ENCODE measurements at places on chromosomes 11 and 22. TPM values are rescaled to one million over a fixed set of nuclear protein-coding genes. Genes with fewer than 3 reads are reported as not detected.

The MED19 gene
- total RNA-seq: 11.9 TPM

- peaks cover 3% of the 10 kb centered on the region for H3K36me3 ChIP-seq
- H3K4me3 ChIP-seq: peak overlapping the region; percentile 82
- H3K4me1 ChIP-seq: peaks cover 37% of the 10 kb centered on the region
- DNase-seq: no peak
- H3K27ac ChIP-seq: peak overlapping the region; percentile 97
Observed at GRCh38 chr11:47216121-47216798, 1.5 kb downstream of the DDB2 start.

DNA sequence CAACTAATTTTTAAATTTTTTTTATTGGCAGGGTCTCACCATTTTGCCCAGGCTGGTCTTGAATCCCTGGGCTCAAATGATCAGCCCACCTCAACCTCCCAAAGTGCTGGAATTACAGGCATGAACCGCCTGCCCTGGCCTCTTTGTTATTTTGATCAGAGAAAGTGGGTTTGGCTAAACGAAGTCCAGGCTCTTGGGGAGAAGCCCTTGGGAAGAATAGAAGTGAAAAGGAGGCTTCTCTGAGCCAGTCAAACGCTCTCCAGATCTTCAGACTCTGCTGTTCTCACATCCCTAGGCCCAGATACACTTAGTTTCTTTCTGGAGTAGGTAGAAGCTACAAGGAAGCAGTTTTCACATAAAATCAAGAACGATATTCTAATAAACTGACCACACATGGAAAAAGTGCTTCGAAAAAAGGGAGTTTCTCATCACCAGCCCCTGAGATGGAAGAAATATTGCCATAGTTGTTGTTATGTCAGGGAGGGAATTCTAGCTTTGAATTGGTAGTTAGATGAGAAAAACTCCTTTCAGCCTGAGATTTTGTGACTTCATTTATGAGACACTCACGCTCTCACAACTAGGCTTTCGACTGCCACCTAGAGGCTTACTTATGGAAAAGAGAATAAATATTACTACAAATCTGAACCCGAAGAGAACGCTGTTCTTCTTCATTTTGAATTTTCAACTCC lies 41.7 kb upstream of the AQP11 start:
- H3K4me1 ChIP-seq: peaks cover 4% of the 10 kb centered on the region
- H3K4me3 ChIP-seq: no peak overlapping the region
- no peak for DNase-seq
- H3K36me3 ChIP-seq: no peaks in the 10 kb centered on the region
- H3K27ac ChIP-seq: no peak overlapping the region

GRCh38 chr11:62611705-62612365 lies 740 bp downstream of the EML3 start:
- no peaks in the 10 kb centered on the region for H3K36me3 ChIP-seq
- no peaks in the 10 kb centered on the region for H3K27me3 ChIP-seq
- H3K4me3 ChIP-seq: peak overlapping the region; percentile 94
- DNase-seq: peak; percentile 76
- peaks cover 34% of the 10 kb centered on the region for H3K4me1 ChIP-seq
- H3K27ac ChIP-seq: peak overlapping the region; percentile 97

- DNase-seq: no peak
- no peak overlapping the region for H3K27ac ChIP-seq
- H3K36me3 ChIP-seq: no peaks in the 10 kb centered on the region
- peaks cover 4% of the 10 kb centered on the region for H3K4me1 ChIP-seq
- H3K4me3 ChIP-seq: no peak overlapping the region
Observed at GRCh38 chr11:78331711-78332110, 85.9 kb downstream of the GAB2 start.

DNA sequence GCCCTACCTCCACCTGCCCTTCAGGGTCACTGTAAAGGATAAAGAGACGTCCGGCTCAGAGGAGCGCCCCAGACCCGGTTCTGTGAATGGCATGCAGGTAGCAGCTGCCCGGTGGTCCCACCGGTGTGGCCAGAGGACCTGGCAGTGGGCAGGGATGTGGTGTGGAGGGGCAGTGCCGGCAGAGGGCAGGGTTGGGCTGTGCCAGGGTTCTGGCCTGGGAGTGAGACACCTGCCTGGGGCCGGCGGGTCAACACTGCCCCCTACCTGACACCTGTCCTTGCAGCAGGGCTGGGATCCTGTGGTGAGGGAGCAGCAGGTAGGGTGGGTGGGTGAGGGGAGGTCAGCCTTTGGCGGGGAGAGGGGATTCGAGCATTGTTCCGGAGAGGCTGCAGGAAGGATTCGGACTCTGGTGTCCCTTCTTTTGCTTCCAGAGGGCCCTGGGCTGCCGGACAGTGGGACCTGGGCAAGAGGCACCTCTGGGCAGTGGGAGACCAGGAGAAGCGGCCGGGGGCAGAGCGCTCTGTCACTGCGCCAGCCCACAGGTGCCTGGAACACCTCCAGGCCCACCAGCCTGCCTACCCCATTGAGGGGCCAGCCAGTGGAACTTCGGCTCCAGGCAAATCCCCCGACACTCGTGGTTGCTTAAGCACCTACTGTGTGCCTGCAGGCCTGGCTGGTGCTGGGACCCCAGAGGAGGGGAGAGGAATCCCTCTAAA lies 1.6 kb upstream of the PHLDA2 start:
- no peak overlapping the region for H3K27ac ChIP-seq
- peak overlapping the region; percentile 79 for H3K4me3 ChIP-seq
- peaks cover 20% of the 10 kb centered on the region for H3K4me1 ChIP-seq
- H3K27me3 ChIP-seq: peaks cover 13% of the 10 kb centered on the region
- H3K36me3 ChIP-seq: no peaks in the 10 kb centered on the region
- no peak for DNase-seq

The OR4D5 gene
- total RNA-seq: not detected

The USP2 gene
- total RNA-seq: 0.16 TPM

GRCh38 chr11:115890500-115890899 lies 386.3 kb upstream of the CADM1 start:
- no peak overlapping the region for H3K4me3 ChIP-seq
- peaks cover 8% of the 10 kb centered on the region for H3K27me3 ChIP-seq
- no peak for DNase-seq
- H3K27ac ChIP-seq: no peak overlapping the region

DNA sequence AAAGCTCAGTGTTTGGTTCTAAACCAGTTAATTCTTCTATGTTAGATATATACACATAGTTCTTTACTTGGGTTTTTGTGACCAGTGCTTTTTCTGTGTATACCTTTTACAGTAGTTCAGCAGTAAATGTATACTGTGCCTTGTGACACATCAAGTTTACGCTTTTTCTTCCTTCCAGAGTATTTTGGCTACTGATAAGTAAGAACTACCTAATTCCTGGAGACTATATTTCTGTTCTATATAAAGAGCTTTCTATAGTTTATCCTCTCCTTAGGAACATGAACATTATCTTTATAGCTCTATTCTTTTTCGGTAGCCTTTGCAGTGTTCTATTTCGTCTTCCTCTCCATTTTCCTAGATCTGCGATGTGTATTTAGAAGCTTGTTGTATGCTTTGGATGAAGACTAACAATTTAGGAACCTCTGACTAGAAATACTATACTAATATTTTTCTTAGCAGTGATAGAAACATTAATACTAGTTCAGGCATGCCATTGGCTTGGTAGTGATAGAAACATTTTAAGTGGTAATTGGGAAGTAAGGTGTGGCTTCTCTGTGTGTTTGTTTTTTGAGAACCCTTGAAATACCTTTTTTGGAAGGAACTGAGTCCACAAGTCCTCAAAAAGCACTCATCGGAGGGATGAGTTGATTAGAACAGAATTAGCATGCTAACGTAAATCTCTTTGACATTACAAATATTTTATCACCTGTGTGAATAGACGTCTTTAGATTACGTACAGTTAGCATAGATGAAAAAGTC lies 74.6 kb downstream of the ARHGEF12 start:
- no peak overlapping the region for H3K27ac ChIP-seq
- DNase-seq: no peak
- peaks cover 1% of the 10 kb centered on the region for H3K27me3 ChIP-seq
- H3K4me1 ChIP-seq: no peaks in the 10 kb centered on the region

- H3K36me3 ChIP-seq: no peaks in the 10 kb centered on the region
- no peaks in the 10 kb centered on the region for H3K27me3 ChIP-seq
- no peaks in the 10 kb centered on the region for H3K4me1 ChIP-seq
- H3K4me3 ChIP-seq: no peak overlapping the region
Observed at GRCh38 chr11:130645843-130646197, 197.4 kb downstream of the ADAMTS15 start.

DNA sequence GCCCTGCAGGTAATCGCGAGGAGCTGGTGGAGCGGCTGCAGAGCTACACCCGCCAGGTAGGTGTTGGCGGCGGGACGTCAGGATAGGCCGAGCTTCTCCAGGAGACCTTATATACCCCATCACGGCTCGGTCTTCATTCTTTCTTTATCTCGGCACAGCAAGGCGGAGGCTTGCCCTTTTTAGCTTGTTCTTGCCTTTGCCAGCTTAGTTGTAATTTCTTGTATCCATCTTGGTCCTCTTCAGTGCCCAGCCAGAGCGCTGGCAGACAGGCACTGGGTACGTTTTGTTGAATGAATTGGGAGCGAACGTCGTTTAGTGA lies 459 bp downstream of the SF3B2 start:
- H3K27me3 ChIP-seq: no peaks in the 10 kb centered on the region
- peaks cover 33% of the 10 kb centered on the region for H3K4me1 ChIP-seq
- H3K36me3 ChIP-seq: peaks cover 45% of the 10 kb centered on the region
- H3K27ac ChIP-seq: peak overlapping the region; percentile 98
- peak overlapping the region; percentile 99 for H3K4me3 ChIP-seq

DNA sequence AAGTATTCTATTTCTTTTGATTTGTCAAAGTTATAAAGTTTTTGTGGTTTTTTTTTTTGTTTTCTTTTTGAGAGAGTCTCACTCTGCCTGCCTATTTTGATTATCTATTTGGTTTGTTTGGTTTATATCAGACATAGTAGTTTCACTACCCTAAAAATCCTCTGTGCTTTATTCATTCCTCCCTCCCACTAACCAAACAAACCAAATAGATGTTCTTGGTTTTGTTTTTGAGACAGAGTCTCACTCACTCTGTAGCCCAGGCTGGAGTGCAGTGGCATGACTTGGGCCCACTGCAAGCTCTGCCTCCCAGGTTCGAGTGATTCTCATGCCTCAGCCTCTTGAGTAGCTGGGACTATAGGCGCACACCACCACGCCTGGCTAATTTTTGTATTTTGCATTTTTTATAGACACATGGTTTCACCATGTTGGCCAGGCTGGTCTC lies 67.9 kb downstream of the ENTHD1 start:
- no peak overlapping the region for H3K27ac ChIP-seq
- H3K27me3 ChIP-seq: no peaks in the 10 kb centered on the region
- H3K4me1 ChIP-seq: peaks cover 25% of the 10 kb centered on the region
- no peak for DNase-seq
- no peak overlapping the region for H3K4me3 ChIP-seq

GRCh38 chr11:119284344-119285157 lies 32.4 kb downstream of the MCAM start:
- H3K4me3 ChIP-seq: peak overlapping the region; percentile 1
- H3K27me3 ChIP-seq: no peaks in the 10 kb centered on the region
- peak; percentile 56 for DNase-seq
- H3K27ac ChIP-seq: peak overlapping the region; percentile 86
- peaks cover 31% of the 10 kb centered on the region for H3K4me1 ChIP-seq

The GTSE1 gene
- total RNA-seq: 0.30 TPM

DNA sequence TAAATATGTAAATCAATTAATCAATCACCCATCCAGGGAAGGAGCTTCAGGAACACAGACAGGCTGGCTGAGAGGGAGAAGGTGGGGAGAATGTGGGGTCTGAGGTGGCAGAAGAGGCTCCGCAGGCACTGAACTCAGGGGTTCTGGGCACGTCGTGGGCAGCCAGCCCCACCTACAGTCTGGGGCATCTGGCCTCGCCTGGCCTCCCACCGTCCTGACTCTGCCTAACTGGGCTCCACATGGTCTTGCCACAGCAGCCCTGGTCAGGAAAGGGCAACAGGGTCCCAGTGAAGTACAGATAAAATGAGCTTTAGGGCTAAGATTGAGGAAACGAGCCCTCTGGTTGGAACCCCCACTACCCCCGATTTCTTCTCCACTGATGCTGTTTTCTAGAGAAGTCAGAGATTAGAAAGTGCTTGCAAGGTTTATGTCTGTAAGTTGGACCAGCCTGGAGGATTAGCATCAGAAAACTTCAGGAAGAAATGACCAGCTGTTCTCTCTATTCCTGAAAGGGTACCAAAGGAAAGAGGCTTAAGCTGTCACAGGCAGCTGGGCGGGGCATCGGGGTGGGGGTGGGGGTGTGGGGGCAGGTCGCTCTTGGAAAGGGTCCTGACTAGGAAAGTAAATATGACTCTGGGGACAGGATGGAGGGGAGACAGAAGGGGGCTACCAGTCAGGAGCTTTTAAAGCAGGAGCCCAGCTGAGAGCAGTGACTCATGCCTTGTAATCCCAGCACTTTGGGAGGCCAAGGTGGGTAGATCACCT lies 261.7 kb downstream of the BUD13 start:
- peaks cover 54% of the 10 kb centered on the region for H3K27me3 ChIP-seq
- H3K4me3 ChIP-seq: no peak overlapping the region
- no peaks in the 10 kb centered on the region for H3K36me3 ChIP-seq
- no peak for DNase-seq
- H3K4me1 ChIP-seq: no peaks in the 10 kb centered on the region

DNA sequence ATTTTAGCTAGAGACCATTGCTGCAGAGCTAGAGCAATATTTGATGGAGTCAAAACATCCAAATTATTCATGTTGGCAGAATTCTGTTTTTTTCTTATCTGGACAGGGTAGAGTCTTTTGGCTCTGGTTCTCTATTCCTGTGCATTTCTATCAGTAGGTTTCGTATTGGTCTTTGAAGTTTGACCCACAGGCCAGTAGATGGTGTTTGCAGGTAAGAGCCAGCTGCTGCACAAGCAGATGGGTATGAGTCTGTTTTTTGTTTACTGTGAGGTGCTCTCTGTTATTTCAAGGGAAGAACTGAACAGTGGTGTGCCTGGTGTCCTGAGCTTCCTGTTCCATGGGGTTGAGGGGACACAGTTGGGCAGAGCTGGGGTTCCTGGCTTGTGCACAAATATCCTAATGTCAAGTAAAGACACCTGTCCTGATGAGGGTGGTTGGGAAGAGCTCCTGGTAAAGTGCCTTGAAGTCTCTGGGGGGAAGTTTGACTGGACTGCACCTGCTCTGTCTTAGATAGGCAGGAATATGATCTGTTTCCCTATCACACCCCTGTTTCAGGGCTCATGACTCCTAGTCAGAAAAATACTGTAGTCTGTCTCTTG lies 34.0 kb upstream of the SLC22A25 start:
- no peak overlapping the region for H3K4me3 ChIP-seq
- no peaks in the 10 kb centered on the region for H3K36me3 ChIP-seq
- no peak for DNase-seq

GRCh38 chr11:71131861-71132260 lies 120.5 kb downstream of the SHANK2 start:
- peaks cover 8% of the 10 kb centered on the region for H3K27me3 ChIP-seq
- H3K4me3 ChIP-seq: no peak overlapping the region
- no peak overlapping the region for H3K27ac ChIP-seq
- DNase-seq: no peak
- no peaks in the 10 kb centered on the region for H3K4me1 ChIP-seq

- H3K4me3 ChIP-seq: no peak overlapping the region
- peaks cover 4% of the 10 kb centered on the region for H3K36me3 ChIP-seq
- H3K4me1 ChIP-seq: peaks cover 2% of the 10 kb centered on the region
- peaks cover 26% of the 10 kb centered on the region for H3K27me3 ChIP-seq
Observed at GRCh38 chr11:10606536-10607208, 38.2 kb upstream of the LYVE1 start.

The CECR2 gene
- total RNA-seq: 0.10 TPM
